M059J (cell line): ENCODE measurements at places on chromosomes 4 and X.
A peak's percentile ranks its signal among the peaks of the same experiment; 100 is the strongest.

DNA sequence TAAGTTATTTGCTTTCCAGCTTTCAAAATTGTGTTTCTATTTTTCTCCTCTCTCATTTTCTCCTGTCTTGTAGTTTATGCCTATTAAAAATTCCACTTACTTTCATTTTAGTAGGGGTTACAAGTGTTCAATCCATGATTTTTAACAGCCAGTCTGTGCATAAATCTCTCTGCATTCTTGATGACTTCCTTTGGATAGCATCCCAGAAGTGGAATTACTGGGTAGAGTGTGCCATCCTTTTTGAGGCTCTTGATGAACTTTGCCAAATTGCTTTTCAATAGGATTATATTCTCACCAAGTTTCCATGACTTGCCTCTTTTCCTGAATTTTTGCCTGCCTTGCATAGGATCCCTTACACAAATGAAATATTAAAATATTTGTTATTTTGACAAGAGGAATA is 58.5 kb downstream of the DIPK2B start:
- DNase-seq: peak; percentile 61

DNA sequence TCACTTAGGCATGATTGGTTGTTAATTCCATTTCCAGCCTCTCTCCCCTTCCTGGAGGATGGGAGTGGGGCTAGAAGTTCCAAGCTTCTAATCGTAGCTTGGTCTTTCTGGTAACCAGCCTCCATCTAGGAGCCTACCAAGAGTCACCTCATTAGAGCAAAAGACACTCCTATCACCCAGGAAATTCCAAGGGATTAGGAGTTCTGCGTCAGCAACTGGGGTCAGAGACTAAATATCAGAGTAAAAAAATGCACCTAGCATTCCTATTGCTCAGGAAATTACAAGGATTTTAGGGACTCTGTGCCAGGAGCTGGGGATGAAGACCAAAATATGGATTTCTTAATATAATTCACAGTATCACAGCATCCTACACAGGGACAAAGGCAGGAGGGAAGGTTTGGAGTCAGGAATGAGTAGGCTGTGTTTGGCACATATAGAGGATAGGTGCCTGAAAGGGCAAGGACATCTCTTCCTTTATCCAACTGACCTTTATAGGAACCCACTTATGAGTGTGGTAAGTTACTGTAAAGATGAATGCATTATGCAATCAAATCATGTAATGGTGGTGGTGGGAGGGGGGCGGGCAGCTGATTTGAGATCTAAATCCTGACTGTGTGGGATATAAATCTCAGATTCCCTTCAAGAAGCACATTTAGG is 30.5 kb upstream of the LIMCH1 start:
- peak; percentile 78 for DNase-seq

GRCh38 chr4:66351761-66352160 is 681.5 kb upstream of the EPHA5 start:
- DNase-seq: peak; percentile 33

DNA sequence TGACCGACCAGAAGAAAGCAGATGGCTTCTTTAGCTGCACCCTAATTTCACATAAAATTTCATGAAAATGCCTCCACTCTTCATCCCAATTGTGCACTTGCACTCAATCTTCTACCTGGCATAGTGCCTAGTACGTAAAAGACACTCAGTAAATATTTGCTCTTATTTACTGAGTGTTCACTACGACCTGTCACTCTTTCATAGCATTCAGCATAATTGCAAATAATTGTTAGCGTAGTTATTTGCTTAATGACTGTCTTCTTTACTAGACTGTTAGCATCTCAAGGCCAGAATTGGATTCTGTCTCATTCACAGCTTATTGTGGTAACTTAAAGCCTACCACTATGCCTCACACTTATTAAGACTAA is 130.2 kb downstream of the ENOX2 start:
- DNase-seq: no peak

- DNase-seq: peak; percentile 71
Observed at GRCh38 chr4:150130933-150131332, 52.7 kb downstream of the DCLK2 start.

DNA sequence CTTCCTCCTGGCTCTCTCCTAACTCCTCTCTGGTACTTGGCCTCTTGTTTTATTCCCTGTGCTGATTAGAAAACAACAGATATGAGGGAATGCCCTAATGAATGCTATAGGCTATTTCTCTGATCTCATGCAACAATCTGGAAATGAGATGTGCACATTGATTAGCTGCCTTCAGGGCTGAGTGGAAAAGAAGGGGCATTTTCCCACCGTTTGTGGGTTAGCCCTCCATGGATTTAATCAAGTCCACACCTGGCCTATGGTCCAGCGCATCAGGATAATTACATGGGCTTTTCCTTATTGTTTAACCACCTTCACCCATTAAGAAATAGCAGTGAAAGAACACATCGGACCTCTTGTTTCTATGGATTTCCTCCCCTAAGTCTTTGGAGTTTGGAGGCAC is 70.0 kb downstream of the CAPN6 start:
- DNase-seq: no peak

DNA sequence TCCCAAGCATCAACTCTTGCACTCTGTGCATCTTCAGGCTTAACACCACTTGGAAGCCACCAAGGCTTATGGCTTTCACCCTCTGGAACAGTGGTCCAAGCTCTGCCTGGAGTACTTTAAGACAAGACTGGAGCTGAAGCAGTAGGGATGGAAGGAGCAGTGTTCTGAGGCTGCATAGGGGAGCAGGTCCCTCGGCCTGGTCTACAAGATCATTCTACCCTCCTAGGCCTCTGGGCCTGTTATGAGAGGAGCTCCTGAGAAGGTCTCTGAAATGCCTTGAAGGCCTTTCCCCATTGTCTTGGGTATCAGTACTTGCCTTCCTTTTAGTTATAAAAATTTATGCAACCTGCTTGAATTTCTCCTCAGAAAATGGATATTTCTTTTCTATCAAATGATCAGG is 286.7 kb downstream of the CPXCR1 start:
- no peak for DNase-seq

GRCh38 chr4:124936427-124936826 is 223.9 kb upstream of the ANKRD50 start:
- DNase-seq: peak; percentile 76

- no peak for DNase-seq
Observed at GRCh38 chrX:9729171-9729885, 36.3 kb downstream of the GPR143 start.

GRCh38 chrX:19017271-19017670 is 33.4 kb upstream of the PHKA2 start:
- peak; percentile 14 for DNase-seq

DNA sequence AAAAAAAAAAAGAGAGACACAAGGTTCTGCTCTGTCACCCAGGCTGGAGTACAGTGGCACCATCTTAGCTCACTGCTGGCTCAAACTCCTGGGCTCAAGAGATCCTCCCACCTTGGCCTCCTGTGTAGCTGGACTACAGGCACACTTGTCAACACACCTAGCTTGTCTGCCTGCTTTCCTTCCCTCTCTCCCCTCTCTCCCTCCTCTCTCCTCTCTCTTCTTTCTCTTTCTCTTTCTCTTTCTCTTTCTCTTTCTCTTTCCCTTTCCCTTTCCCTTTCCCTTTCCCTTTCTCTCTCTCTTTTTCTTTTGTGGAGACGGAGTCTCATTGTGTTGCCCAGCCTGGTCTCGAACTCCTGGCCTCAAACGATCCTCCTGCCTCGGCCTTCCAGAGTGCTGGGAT is 132.1 kb downstream of the DIPK2B start:
- peak; percentile 49 for DNase-seq

GRCh38 chr4:113636877-113637276 is 124.7 kb downstream of the CAMK2D start:
- peak; percentile 83 for DNase-seq

- no peak for DNase-seq
Observed at GRCh38 chr4:4502694-4503311, 39.0 kb downstream of the STX18 start.

DNA sequence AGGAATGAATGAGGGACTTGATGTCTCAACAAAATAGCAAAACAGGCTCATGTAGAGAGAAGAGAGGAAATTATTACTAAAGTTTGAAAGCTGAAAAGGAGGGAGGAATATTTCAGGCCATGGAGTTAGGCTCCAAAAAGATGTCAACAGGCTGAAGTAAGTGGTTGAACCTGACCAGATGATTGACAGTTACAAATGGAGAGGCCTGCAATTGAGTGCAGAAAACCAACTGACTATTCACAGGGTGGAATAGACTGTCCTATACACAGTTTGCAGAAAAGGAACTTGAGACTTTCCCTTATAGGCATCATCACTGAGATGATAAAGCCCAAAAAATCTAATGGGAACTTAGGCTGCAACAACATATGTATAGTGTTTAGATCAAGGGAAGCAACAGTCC is 233.3 kb downstream of the AR start:
- no peak for DNase-seq

- no peak for DNase-seq
Observed at GRCh38 chr4:144799486-144799885, 153.5 kb downstream of the HHIP start.
